Endothelial cell of umbilical vein (primary cell): ENCODE measurements at places on chromosomes 2 and 18. TPM values are rescaled to one million over a fixed set of nuclear protein-coding genes. Genes with fewer than 3 reads are reported as not detected.

- peak; percentile 75 for DNase-seq
- H3K27me3 ChIP-seq, result no peaks in the 10 kb centered on the region
- no peaks in the 10 kb centered on the region for H3K36me3 ChIP-seq
- no peak overlapping the region for H3K4me3 ChIP-seq
Measured at GRCh38 chr18:28767727-28768211, 590.8 kb upstream of the CDH2 start.

GRCh38 chr18:24837066-24837465, 376.6 kb downstream of the HRH4 start:
- H3K4me3 ChIP-seq, result no peak overlapping the region
- H3K27me3 ChIP-seq, result peaks cover 2% of the 10 kb centered on the region
- H3K27ac ChIP-seq, result no peak overlapping the region
- DNase-seq, result no peak
- no peaks in the 10 kb centered on the region for H3K36me3 ChIP-seq

DNA sequence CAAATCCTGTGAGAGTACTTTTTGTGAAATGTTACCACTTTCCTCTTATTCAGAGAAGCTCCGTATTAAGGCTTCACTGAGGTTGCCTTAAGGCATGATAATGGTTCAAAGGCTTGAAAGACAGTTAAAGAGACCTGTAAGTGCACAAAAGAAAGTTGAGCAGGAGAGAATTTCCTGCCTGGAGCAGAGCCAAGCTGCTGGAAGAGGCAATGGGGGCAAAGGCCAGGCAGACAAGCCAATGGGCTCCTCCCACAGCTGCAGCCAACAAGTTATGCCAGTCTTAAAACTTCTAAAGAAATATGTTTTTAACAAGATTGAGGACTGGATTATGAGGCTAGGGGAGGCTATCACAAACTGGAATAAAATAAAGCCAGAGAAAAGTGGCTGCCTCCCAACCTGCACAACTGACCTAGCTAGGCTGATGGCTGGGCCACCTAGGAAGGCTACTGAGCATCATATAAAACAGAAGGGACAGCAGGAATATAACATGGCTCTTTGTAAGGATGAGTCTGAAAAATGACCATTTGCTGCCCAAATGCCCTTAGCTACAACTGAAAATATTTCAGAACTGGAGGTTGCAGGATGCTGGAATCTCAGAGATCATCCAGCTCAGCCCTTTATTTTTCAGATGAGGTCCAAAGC, 2.1 kb downstream of the IL1B start:
- peaks cover 19% of the 10 kb centered on the region for H3K4me1 ChIP-seq
- no peak overlapping the region for H3K4me3 ChIP-seq
- peak; percentile 28 for DNase-seq
- H3K36me3 ChIP-seq, result no peaks in the 10 kb centered on the region

DNA sequence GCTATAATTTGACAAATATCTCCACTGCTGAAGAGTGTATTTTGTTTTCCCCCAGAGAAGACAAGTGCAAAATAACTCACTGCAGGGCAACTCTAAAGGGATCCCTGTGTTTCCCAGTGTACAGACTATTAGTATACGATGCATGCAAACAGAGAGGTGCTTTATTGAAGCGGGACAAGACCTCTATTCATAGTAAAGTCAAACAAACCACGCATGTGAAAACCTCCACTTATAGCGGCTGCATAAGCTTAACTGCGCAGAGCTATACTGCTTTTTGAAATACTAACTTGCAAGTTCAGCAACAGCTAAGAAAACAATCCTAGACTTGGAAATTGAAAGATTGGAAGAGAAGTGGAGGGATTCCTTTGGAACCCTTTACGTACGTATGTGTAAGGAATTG, 15.6 kb downstream of the RNF144A start:
- no peaks in the 10 kb centered on the region for H3K36me3 ChIP-seq
- H3K4me1 ChIP-seq, result no peaks in the 10 kb centered on the region
- no peak for DNase-seq
- H3K4me3 ChIP-seq, result no peak overlapping the region

DNA sequence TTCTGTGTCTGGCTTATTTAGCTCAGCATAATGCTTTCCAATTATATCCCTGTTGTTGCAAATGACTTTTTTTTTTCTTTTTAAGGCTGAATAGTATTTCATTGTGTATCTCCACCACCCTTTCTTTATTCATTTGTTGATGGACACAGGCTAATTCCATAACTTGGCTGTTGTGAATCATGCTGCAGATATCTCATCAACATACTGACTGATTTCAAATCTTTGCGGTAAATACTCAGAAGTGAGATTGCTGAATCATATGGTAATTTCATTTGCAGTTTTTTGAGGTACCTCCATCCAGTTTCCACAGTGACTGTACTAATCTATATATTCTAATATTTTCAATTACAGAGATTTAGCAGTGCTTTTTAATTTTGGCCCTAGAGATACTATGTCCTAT, 266.2 kb downstream of the TMX3 start:
- no peaks in the 10 kb centered on the region for H3K27me3 ChIP-seq
- no peak overlapping the region for H3K4me3 ChIP-seq
- no peaks in the 10 kb centered on the region for H3K36me3 ChIP-seq
- DNase-seq, result no peak

DNA sequence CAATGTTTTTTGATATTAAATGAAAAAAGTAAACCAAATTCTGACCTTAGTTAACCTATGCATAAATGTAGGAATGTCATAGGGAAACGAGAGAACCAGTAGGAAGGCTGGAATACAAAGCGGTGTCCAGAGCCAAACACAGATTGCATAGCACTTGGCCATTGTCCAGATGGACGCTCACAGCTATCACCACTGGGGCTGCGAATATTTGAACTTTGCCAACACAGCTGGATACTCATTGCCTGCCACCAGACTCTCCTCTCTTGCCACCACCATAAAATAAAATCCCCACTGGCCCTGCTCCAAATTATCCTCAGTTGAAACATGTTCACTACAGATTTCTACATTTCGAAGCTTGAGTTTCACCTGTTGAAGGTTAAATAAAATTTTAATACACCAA, 159.3 kb upstream of the GULP1 start:
- no peak for DNase-seq
- H3K4me3 ChIP-seq, result no peak overlapping the region
- H3K36me3 ChIP-seq, result no peaks in the 10 kb centered on the region
- H3K4me1 ChIP-seq, result no peaks in the 10 kb centered on the region
- H3K27me3 ChIP-seq, result no peaks in the 10 kb centered on the region
- H3K27ac ChIP-seq, result no peak overlapping the region

DNA sequence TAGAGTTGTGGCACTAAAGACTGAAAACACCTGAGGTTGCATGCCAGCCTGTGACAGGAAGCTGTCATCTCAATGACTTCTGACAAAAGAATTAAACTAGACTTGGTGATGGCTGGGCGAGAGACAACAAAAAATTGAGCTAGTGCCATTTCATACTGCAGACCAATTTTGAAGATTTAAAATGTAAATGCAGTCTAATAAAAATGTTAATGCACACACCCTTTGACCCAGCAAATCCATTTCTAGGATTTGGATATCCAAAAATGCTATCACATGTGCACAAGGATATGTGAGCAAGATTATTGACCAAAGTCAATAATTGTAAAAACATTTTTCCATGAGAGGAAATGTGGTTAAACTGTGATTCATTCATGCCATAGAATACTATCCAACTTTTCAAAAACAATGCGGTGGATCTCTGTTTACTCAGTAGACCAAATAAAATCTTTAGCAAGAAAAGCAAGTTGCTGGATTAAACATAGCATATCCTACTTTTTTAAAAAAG, 5.6 kb downstream of the FBXO36 start:
- H3K36me3 ChIP-seq, result no peaks in the 10 kb centered on the region
- H3K4me3 ChIP-seq, result no peak overlapping the region
- H3K27me3 ChIP-seq, result no peaks in the 10 kb centered on the region
- peaks cover 15% of the 10 kb centered on the region for H3K4me1 ChIP-seq
- DNase-seq, result peak; percentile 51
- H3K27ac ChIP-seq, result no peak overlapping the region

DNA sequence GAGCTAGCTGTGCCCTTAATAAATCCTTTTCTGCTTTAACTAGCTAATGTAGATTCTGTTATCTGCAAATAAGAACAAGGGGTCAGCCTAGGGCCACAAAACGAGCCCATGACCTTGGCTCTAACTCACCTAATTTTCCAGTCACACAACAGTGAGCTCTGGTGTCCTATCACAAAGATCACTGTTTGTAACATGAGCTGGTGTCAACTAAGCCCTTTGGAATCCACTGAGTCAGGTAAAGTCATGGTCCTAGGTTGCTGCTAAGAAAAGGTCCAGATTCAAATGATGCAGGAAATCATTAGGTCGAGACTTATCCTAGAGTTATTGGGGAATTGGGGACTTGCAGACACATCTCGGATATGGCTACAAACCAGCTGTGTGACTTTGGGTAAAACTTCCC, 49.9 kb downstream of the ST8SIA5 start:
- H3K27me3 ChIP-seq, result peaks cover 5% of the 10 kb centered on the region
- H3K27ac ChIP-seq, result no peak overlapping the region

- no peak overlapping the region for H3K27ac ChIP-seq
- H3K4me3 ChIP-seq, result no peak overlapping the region
- no peak for DNase-seq
- H3K4me1 ChIP-seq, result no peaks in the 10 kb centered on the region
- no peaks in the 10 kb centered on the region for H3K36me3 ChIP-seq
Measured at GRCh38 chr2:7407001-7407400, 489.8 kb downstream of the RNF144A start.

- no peak for DNase-seq
- H3K4me3 ChIP-seq, result no peak overlapping the region
- H3K4me1 ChIP-seq, result no peaks in the 10 kb centered on the region
- no peak overlapping the region for H3K27ac ChIP-seq
Measured at GRCh38 chr18:10215446-10215845, 239.0 kb upstream of the APCDD1 start.

- peaks cover 8% of the 10 kb centered on the region for H3K4me1 ChIP-seq
- H3K27me3 ChIP-seq, result no peaks in the 10 kb centered on the region
- H3K36me3 ChIP-seq, result no peaks in the 10 kb centered on the region
- H3K4me3 ChIP-seq, result no peak overlapping the region
Measured at GRCh38 chr2:216665717-216666116, 29.6 kb downstream of the IGFBP5 start.

DNA sequence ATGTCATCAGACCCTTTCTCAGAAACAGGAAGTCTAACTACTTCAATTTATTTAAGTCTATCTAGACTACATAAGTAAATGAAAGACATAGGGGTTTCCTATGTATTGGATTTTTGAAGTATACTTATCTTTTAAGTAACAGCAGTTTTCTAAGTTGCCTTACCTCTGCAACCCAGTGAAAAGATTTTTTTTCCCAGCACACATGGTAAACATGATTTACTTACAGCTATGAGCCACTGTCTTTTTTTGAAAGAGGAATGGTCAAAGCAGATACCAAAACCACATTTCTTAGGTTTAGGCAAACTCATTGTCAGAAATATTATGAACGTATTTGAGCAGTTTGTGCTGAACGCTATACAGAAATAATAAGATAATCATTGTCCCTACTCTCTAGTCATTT, 78.7 kb upstream of the OTX1 start:
- no peak for DNase-seq
- no peak overlapping the region for H3K4me3 ChIP-seq
- no peaks in the 10 kb centered on the region for H3K27me3 ChIP-seq
- H3K27ac ChIP-seq, result no peak overlapping the region
- H3K4me1 ChIP-seq, result no peaks in the 10 kb centered on the region

- no peaks in the 10 kb centered on the region for H3K36me3 ChIP-seq
- no peak overlapping the region for H3K4me3 ChIP-seq
- no peaks in the 10 kb centered on the region for H3K4me1 ChIP-seq
- H3K27ac ChIP-seq, result no peak overlapping the region
- no peak for DNase-seq
- no peaks in the 10 kb centered on the region for H3K27me3 ChIP-seq
Measured at GRCh38 chr2:236712961-236713673, 143.5 kb downstream of the ACKR3 start.

GRCh38 chr18:57797209-57797651, 5.9 kb downstream of the ATP8B1 start:
- DNase-seq, result no peak
- H3K4me1 ChIP-seq, result peaks cover 48% of the 10 kb centered on the region
- H3K4me3 ChIP-seq, result no peak overlapping the region

GRCh38 chr18:60691061-60691460, 318.5 kb upstream of the MC4R start:
- no peaks in the 10 kb centered on the region for H3K36me3 ChIP-seq
- H3K4me1 ChIP-seq, result peaks cover 9% of the 10 kb centered on the region
- H3K27me3 ChIP-seq, result no peaks in the 10 kb centered on the region
- no peak overlapping the region for H3K4me3 ChIP-seq
- no peak for DNase-seq
- H3K27ac ChIP-seq, result no peak overlapping the region

DNA sequence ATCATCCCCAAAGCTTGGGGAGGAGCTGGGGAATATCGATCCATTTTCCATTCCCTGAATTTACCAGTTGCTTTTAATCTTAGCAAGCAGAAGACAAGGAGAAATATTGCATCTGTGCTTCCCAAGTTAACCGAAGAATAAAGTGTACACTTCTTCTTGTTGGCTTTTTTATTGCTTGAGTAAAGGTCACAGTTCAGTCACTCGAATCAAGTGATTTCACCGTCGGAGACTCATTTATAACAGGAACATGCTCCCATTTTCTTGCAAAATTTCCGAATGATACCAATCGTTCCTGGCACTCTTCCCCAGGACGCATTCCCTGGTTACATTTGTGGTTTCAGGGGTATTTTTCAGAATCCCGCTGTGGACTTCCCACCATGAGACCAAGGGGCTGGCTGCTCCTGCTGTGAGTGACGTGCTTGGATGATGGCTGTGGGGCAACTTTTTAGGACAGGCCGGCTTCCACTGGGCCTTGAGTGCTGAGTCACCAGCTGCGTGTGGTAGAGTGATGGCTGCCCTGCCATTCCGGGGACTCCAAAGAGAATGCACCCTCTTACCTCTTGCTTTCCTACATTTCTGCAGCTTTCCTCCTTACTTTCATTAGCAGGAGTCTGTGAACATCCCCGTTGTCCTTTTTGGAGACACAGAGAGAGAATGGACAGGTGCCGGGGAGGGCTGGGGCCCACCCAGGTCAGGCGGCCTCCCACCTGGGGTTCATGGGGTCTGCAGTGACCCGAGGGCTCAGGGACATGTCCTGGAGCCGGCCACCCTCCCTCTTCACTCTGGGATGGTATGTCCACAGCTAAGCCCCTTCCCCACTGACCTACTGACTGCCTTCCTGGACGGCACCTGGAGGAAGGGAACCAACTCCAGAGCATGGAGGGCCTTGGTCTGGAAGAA, 60.7 kb upstream of the HDAC4 start:
- H3K36me3 ChIP-seq, result no peaks in the 10 kb centered on the region
- no peak for DNase-seq
- no peak overlapping the region for H3K4me3 ChIP-seq
- no peak overlapping the region for H3K27ac ChIP-seq
- H3K4me1 ChIP-seq, result no peaks in the 10 kb centered on the region

GRCh38 chr18:41871229-41872000, 83.6 kb upstream of the PIK3C3 start:
- H3K4me1 ChIP-seq, result no peaks in the 10 kb centered on the region
- H3K4me3 ChIP-seq, result no peak overlapping the region
- no peaks in the 10 kb centered on the region for H3K27me3 ChIP-seq

The CFAP65 gene
- total RNA-seq, result not detected in 2 replicates

The MOGAT1 gene
- not detected in 2 replicates for total RNA-seq

The CIB4 gene
- total RNA-seq, result not detected in 2 replicates

The UGT1A7 gene
- not detected in 2 replicates for total RNA-seq

The TEX44 gene
- not detected in 2 replicates for total RNA-seq

The SIX3 gene
- total RNA-seq, result not detected in 2 replicates

The C2orf92 gene
- total RNA-seq, result 4.2 and 7.9 TPM in 2 replicates

The SLC9A4 gene
- 0.07 TPM in 1 of 2 replicates, not detected in the other for total RNA-seq

The DPYSL5 gene
- not detected in 2 replicates for total RNA-seq

The UPP2 gene
- total RNA-seq, result not detected in 2 replicates
